Mesothelial cell of epicardium (in vitro differentiated cells): ENCODE measurements at places on chromosomes 5 and 9. TPM values are rescaled to one million over a fixed set of nuclear protein-coding genes. Genes with fewer than 3 reads are reported as not detected.

- DNase-seq: no peak
Observed at GRCh38 chr5:82509762-82510161, 231.6 kb upstream of the RPS23 start.

DNA sequence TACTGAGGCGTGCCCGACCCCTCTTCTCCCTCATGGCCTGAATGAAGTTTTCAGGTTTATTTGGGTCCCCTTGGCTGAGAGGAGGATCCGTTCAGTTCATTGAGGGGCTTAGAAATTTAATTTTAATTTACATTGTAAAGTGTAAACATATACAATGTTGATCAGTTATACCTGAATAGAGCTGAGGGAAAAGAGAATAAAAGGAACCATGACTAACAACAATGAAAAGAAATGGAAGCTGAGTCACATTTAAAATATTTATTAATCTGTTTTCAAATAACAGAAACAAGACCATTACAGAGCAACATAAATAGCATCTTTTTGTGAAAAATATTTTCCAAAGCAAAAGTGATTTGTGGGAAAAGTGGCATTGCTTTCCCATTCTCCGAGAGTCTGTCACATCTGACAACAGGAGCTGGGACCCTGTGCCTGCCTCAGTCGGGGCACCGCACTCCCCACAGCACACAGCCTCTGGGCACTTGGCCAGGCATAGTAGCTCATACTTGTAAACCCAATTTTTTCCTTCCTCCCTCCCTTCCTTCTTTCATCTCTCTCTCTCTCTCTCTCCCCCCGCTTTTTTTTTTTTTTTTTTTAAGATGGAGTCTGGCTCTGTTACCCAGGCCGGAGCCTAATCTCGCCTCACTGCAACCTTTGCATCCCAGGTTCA is 28.7 kb downstream of the PROP1 start:
- DNase-seq: no peak

DNA sequence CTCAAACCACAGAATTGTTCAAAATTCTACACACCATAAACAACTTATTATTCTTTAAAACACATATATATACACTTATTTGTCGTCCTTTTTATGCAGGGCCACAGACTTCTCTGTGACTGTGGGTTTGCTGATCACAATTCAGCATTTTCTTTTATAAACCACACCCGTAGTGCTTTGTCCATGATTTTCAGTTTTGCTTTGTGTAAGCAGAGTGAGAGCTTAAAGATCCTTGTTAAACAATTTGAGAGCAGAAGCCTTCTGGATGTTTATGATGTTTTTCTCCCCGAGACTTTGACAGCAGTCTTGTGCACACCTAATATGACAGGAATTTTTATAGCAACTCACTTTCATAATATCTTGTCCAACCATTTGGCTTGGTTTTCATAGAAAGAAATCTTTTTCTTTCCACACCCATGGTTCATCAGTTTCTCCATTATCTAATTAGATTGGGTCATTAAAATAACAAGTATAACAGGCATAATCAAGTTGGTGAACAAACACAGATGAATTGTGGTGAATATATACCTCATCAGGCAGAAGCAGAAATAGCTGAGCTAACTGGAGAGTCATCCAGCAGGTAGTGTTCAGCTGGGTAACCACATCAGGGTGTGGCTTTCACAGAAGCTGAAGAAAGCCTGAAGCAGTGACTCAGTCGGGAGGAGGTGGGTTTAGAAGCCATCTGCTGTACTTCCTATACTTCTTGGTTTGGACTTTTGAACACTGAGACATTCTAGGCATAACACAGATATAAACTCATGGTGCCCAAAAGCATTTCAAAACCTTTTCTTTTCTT is 232.8 kb downstream of the DOCK8 start:
- no peak for DNase-seq

RCL1 gene
- total RNA-seq: 21.2 to 22.8 TPM (median 21.4 TPM) in 3 replicates

DNA sequence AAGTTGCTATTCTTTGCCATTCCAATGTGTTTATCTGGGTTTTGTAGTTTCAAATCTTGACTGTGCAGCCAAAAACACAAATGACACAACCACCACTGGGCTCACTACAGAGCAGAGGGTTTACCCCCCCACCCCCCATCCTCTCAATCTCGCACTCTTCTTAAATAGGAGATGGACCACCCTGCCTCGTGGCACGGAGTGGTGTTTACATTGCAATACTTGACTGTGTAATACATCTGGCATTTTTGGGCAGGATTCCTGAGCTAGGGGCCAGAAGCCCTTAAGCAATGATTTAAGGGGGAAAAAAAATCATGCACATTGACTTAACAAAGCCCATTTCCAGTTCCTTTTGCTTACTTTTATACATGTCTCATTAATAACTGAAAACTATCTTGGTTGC is 19.0 kb downstream of the PTCH1 start:
- no peak for DNase-seq

ZNF367 gene
- total RNA-seq: 4.4 to 4.9 TPM (median 4.5 TPM) in 3 replicates
